ENCODE measurements at places on chromosomes 6 and 20. TPM values are rescaled to one million over a fixed set of nuclear protein-coding genes. Genes with fewer than 3 reads are reported as not detected.

GRCh38 chr20:36275011-36275410, 31.1 kb upstream of the DLGAP4 start:
- DNase-seq, result no peak

DNA sequence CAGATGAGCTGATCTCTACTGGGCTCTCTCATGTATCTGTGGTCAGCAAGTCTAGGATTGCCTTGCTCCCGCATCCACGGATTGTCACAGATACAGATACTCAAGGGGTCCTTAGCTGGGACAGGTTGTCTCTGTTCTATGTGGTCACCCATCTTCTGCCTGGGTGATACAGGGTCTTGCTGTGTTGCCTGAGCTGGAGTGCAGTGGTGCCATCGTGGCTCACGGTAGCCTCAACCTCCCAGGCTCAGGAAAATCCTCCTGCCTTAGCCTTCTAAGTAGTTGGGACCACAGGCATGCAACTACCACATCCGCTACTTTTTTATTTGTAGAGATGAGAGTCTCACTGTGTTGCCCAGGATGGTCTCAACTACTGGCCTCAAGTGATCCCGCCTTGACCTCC, 72.5 kb upstream of the ZNF217 start:
- no peak for DNase-seq

Gene PBOV1
- not detected for total RNA-seq

GRCh38 chr6:137829641-137830083, 37.4 kb upstream of the TNFAIP3 start:
- no peak for DNase-seq

Gene MOG
- total RNA-seq, result not detected

Gene GJA1
- 2.2 TPM for total RNA-seq

Gene BEND3
- total RNA-seq, result 2.7 TPM

GRCh38 chr6:38346291-38347079, 293.2 kb downstream of the BTBD9 start:
- no peak for DNase-seq

- DNase-seq, result no peak
Observed at GRCh38 chr6:36936824-36937223, 17.7 kb upstream of the PI16 start.

Gene MYLK2
- total RNA-seq, result not detected

DNA sequence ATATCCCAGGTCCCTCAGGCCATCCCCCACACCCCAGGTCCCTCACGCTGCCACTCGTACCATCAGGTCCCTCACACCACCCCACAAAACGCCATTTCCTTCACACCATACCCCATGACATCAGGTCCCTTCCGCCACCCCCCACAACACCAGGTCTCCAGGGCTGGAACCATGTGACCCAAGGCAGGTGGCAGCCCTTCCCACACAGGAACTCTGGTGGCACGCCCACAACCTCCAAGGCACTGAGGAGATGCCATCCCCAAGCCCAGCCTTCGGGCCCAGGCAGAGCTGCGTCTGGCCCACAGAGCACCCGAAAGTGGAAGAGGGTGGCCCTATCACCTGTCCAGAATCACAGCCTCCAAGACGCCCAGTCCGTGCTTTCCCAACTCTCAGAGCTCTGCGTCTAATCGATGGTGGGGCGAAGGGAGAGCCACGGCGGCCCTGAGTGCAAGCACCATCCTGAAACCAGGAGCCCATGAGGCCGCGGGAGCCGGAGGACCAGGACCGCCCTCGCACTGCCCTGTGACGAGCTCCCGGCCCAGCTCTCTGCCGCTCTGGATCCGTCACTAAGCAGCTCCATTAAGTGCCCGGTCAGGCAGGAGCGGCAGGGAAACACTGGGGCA, 12.7 kb downstream of the TAF4 start:
- DNase-seq, result no peak

GRCh38 chr6:39426073-39426456, 103.6 kb upstream of the KCNK16 start:
- no peak for DNase-seq

DNA sequence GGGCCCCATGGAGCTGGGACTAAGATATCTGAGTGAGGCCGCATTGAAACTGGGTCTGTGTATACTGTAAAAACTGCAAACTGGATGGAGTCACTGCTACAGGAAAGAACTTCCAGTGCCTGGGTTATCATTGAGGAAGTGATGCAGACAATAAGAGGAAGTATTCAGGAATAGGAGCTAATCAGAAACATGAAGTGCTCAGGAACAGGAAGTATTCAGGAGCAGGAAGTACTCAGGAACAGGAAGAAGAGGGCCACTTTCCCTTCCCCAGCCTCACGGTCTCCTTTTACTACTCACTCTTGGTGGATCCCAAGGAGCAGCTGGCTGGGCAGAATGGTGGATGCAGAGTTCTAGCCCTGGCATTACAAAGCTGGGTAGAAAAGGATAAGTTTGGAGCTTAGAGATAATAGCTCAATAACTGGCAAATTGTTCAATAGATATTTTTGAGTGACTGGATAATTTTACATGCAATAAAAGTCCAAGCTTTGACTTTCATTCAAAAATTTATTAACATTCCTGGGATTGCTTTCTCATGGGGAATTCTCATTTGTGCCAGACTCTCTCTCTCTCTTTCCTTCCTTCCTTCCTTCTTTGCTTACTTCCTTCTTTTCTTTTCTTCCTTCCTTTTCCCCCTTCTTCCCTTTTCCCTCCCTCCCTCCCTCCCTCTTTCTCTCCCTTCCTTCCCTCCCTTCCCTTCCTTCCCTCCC, 82.2 kb upstream of the PAX1 start:
- DNase-seq, result no peak

- DNase-seq, result no peak
Observed at GRCh38 chr20:3010985-3011723, 32.3 kb upstream of the GNRH2 start.

DNA sequence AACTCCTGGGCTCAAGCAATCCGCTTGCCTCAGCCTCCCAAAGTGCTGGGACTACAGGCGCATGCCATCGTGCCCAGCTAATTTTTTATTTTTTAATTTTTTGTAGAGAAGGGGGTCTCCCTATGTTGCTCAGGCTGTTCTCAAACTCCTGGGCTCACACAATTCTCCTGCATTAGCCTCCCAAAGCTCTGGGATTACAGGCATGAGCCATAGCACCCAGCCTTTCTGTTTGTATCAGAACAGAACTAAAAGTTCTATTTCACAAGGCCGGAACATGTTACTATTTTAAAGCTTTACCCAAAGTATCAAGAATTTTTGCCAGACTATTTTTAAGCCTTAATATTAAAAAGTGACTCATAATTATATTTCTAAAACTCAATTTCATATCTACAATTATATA, 42.4 kb downstream of the NDRG3 start:
- DNase-seq, result no peak

Gene RNF39
- not detected for total RNA-seq

Gene TRAPPC3L
- total RNA-seq, result 0.17 TPM

GRCh38 chr6:105270511-105270910, 90.7 kb upstream of the POPDC3 start:
- DNase-seq, result no peak

- DNase-seq, result no peak
Observed at GRCh38 chr20:35496481-35496880, 33.0 kb downstream of the C20orf173 start.

- no peak for DNase-seq
Observed at GRCh38 chr6:157224178-157224950, 99.0 kb downstream of the TMEM242 start.

- no peak for DNase-seq
Observed at GRCh38 chr6:161394437-161394836, 120.6 kb upstream of the AGPAT4 start.

Gene NINL
- 9.6 TPM for total RNA-seq

GRCh38 chr6:40996591-40997233, 42.3 kb downstream of the UNC5CL start:
- DNase-seq, result no peak

DNA sequence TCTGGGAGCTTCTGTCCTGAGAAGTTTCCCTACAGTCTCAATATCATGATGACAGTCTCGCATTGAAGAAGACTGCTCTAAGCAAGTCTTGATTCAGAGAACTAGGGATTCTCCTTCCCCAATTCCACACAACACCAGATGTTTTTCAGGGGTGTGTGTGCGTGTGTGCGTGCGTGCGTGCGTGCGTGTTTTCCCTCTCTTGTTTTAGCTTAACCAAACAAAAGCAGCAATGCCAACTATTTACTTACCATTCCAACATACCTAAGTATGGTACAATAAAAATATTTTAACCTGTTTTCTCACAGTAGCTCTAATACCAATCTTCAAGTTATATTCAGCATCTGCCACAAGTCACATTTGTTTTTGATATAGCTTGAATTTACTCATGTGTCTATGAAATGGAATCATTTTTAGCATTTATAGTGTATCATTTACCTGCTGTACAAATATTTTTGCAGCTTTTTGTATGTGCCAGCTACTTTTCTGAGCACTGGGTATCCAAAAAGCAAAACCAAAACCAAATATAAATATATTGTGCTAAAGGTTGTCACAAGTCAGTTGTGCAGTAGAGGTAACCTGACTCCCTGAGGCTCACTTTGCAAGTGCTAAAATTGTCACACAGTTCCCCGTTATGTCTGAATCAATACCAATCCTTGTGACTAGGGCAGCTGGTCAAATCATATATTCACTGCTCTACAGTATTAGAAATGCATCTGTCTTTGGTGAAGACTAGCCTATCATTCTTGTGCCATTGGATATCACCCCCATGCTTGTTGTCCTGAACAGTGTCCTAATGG, 21.7 kb upstream of the MYLIP start:
- DNase-seq, result no peak

- no peak for DNase-seq
Observed at GRCh38 chr6:155201461-155202226, 62.2 kb upstream of the CLDN20 start.

- no peak for DNase-seq
Observed at GRCh38 chr20:50108556-50109235, 4.3 kb downstream of the UBE2V1 start.

GRCh38 chr6:25619217-25619616, 32.8 kb upstream of the SCGN start:
- no peak for DNase-seq

- DNase-seq, result no peak
Observed at GRCh38 chr20:11740975-11741374, 176.7 kb upstream of the BTBD3 start.

Gene GNAS-AS1
- total RNA-seq, result 0.23 TPM

DNA sequence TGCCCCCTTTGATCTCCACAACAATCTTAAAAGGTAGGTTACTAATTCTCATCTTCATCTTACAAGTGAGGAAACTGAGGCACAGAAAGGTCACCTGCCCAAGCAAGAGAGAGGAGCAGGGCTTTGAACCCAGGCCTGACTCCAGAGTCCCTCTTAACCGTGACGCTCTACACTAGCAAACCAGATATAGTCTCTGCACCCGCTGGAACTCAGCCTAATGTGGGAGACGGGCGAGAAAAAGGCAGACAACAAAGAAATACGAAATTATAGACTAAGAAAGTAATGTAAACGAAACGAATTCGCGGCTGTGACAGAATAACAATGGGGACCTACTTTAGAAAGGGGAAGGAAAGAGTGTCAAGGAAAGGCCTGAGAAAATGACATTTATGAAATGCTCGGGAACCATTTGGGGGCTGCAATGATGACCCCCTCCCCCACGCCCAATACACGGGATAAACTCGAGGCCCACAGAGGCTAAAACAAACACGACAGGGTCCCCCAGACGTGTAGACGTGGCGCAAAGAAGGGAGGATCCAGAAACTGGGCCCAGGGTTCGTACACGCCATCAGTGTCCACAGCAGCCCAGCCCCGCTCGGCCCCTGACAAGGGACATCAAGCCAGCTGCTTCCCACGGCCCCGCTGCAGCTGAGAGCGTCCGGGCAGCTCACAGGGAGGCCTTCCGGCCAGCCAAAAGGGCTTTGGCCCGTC, 637 bp downstream of the TRPC4AP start:
- no peak for DNase-seq

Gene SMIM26
- 104 TPM for total RNA-seq

Gene PNPLA1
- total RNA-seq, result not detected

DNA sequence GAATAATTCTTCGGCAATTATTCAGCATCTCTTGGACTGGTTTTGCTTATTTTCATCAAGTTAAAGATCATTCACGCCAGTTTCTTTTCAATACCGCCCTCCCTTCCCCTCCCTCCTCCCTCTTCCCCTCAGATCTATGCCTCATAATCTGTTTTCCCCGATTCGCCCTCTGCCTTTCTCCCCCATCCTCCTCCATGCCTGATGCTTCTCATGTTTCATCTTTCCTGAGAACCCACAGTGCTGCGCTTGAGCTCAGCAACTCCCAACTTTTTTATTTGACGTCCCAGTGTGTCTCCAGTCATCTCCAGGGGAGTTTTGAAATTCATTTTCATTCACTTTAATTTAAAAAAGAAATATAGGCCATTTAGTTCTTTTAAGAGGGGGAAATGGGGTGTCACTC, 142.7 kb downstream of the PTPRT start:
- no peak for DNase-seq

DNA sequence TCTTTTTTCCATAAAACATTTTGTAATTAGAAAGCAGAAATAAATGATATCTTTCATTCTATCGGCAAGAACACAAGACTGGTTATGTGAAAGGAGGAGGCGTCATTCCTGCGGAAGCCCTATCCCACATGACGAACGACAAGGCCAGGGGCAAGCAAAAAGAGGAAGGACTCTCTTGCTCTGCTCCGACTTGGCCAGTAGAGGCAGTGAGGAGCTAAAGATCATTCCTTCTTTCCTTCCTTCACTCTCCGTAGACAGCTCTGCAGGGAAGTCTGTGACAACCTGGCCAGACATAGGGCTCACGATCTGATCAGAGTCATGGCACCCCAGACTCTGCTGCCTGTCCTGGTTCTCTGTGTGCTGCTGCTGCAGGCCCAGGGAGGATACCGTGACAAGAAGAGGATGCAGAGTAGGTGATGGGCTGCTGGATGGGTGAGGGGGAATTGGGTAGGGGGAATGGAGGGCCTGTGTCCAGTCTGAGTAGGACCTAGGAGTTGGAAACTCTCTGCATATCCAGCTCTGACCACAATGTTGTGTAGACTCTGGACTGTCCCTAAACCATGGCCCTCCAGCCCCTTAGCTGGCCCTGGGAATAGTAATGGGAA, at the start of gene WFDC10A:
WFDC10A (plus strand) TSS at position 244 of the 605 bp plus-strand sequence; CDS start at position 319, 75 bp downstream.
- DNase-seq, result no peak

DNA sequence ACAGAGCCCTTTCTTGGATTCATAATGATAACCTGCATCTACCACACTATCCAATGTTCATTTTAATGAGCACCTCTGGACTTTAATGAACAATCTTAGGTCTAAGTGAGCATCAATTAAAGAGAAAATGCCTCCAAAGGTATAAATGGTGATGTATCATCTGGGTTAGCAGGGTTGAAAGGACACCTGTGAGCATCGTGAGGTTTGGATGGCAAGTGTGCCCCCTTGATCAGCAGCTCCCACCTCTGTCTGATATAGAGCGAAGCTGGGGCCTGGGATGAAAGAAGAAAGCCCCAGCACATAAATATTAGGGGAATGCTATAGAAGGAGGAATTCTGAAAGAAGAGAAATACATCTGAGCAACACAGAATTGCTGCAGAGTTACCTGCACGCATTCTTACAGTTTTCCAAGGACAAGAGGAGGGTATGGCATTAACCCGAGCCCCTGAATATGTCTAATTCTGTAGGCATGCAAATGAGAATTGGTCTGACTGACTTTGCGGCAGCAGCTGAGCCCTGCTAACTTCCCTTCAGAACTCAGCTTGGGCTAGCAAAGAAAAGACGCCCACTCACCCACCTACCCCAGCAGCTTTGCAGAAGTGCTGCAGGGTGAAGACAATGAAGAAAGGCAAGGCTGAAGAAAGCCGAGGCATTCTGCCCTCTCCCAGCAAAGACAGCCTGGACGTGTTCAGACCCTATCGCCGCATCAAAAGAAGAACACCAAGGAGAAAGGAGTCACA, 136.2 kb downstream of the GMPR start:
- no peak for DNase-seq

Gene KIFC1
- 3.2 TPM for total RNA-seq

GRCh38 chr6:95186710-95187109, 390.6 kb upstream of the MANEA start:
- no peak for DNase-seq

Gene SAMD5
- total RNA-seq, result 12.4 TPM

Data from right lobe of liver (tissue), 6 donors.